ENCODE measurements at places on chromosomes 16 and 17.
A peak's percentile ranks its signal among the peaks of the same experiment; 100 is the strongest.

DNA sequence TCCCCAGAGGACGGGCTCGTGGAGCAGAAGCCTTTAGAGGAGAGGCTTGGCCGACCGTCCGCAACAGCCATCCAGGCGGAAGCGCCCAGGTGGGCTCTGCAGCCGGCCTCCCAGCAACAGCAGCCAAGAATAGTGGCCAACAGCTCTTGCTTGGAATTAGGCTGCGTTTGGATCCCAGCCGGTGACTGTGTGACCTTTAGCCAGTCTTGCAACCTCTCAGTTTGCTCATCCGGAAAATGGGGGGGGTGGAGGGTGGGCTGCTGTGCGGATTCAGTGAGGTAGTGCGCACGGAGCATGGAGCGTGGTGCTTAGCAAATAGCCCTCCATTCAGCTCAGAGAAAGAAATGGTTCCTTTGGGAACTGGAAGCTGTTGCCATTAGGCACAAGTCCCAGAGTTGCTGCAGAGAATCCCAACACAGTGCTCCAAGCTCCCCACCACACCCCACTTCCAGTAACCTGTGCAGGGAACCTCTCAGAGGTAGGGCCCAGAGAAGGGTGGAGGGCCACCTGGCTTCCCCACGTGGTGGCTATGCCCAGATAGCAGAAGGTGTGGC lies 46.7 kb downstream of the RTN4RL1 start:
- no peak for DNase-seq

DNA sequence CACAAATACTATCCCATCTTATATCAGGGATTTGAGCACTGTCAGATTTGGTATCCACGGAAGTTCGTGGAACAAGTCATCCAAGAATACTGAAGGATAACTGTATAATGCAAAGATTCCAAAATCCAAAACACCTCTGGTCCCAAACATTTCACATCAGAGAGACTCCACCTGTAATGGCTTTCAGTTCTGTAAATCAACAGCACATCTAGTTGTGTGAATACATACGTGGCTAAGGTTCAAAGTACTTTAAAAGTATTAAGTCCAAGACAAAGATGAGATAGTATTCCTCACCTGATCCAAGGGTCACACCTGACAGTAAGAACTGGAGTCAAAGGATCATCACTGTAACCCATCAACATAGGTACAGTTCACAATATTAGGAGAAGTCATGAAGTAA lies 54.8 kb downstream of the KANSL1 start:
- DNase-seq = no peak

DNA sequence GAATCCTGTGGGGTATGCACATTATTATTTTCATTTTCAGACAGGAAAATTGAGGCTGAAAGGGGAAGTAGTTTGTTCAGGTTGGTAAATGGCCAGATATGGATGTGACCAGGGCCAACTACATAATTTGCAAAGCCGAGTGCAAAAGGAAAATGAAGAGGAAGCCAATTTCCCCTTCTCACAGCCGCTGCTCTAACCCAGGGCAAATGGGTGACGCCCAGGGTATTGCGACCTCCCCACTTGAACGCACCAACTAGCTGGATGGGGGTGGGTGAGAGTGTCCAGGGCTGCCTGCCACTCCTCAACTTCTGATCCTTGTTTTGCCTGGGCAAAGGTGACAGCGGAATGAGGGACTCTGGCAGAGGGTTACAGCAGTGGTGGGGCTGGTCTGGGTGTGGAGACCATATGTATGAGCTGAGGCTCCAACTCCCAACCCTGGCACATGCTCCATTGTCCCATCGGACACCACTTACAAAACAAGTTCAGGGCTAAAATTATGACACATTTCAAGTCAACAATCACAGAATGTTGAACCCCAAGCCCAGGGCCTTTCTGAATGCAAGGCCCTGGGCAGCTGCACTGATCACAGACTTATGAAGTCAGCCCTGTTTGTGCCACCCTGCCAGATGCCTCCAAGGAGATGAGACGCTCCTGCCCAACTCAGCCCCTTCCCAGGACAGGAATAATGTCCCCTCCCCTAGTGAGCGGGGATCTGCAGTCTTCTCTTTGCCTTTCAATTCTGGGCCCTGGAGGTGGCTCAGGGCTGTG lies 1.7 kb downstream of the ANKRD40CL start:
- DNase-seq = no peak

- DNase-seq = no peak
These were observed 11.7 kb downstream of the RHBDL3 start for GRCh38 chr17:32277284-32277683.

- no peak for DNase-seq
These were observed 450.4 kb downstream of the MAF start for GRCh38 chr16:79150151-79150550.

DNA sequence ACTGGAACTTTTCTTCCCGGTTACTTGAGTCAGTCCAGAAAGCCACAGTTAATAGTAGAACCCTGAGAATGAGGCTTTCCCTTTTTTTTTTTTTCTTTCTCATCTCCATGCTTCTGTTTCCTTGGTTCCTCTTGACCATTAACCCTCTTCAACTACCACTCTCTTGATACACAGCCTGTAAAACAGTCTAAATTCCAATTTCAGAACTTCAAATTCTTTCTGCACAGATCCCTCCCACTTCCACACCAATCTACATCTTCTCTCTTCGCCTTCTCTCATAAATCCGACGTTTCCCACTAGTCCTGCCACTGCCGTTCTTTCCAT lies 588 bp downstream of the METTL16 start:
- no peak for DNase-seq

DNA sequence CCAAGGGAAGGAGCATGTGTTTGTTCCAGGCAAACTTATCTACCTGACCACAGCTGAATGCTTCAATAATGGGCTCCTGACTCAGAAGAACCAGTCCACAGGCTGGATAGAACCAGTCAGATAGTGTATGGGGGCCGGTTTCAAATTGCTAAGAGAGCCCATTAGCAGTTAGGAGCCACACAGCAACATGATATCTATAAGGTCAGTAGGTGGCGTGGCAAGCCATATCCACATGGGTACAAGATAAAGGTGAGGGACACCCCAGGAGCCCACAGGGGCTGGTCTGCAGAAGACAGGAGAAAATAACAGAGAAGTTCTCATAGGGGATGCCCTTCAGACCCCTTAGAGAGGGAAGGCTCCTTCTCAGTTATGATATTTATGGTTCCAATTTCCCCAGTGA lies 31.6 kb upstream of the CDRT15 start:
- DNase-seq = no peak

DNA sequence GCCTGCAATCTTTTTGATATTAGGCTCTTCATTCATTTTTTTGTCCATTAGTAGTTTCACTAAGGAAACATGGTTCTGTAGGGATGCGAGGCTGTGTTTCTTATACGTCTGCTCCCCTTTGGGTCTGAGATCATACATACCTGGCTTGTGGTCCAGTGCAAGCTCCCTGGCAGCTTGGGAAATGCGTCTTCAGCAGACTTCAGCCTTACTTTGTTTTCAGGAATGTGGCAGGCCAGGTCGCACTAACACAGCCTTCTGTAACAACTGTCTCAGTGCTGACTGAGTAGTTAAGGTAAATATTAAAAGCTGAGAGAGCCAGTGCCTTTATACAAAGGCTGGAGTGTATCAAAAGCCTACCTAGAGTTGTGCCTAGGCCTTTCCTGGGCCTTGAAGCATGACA lies 970.5 kb upstream of the EEF2KMT start:
- DNase-seq = no peak

GRCh38 chr17:82932518-82933310 lies 92.9 kb upstream of the ZNF750 start:
- DNase-seq = peak; percentile 68

DNA sequence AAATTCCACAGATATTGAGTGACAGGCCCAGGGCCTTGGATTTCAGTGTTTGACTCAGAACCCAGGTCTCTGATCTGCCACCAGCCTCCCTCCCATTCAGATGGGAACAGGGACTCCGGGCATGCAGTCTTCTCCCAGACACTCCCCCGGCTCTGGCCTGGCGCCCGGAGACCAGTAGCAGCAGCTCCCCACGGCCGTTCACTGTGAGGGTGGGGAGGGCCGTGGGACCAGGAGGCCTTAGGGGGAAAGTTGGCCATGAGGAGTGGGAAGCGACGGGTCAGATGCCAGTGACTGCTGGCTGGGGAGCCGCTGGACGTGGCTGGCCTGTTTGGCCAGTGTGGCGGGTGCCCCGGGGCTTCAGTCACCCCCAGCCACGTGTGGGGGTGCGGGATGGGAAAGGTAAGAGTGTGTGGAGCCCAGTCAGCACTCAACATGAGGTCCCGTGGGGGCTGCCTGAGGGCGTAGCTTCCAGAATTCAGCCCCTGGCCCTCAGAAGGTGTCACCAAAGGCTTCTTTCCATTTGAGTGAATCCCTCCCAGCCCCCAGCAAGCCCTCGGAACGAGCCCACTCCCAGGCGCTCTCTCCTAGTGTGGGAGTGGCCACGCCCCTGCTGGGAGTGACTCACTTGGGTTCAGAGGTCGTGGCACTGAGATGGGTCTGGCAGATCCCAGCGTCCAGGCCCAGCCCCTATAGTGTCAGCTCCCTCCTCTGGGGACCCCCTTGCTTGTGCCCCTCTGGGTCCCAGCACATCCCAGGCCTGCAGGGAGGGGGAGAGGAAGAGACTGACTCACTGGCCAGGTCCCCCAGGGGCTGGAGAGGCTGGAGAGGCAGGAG lies 309.4 kb downstream of the SEC14L1 start:
- DNase-seq = no peak
